ENCODE measurements at places on chromosomes 1 and 21.

GRCh38 chr21:19776076-19776475, 1222.1 kb upstream of the NCAM2 start:
- DNase-seq, result no peak

DNA sequence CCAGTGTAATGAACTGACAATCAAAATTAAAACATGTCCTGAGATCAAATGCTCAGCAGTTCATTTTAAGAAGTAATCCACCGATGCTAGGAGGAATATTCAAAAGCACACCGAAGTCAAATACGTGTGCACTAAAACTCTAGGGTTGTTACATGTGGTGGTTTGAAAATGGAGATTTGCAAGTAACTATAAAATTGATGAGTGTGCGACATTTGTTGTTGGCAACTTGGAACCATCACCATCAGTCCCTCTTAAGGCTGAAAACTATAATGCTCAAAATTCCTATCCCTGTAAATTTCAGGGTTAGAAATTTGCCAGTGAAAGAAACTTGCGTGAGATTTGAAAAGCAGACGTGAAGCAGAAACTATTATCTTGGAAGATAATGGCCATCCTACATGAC, 13.3 kb upstream of the SGIP1 start:
- no peak for DNase-seq

GRCh38 chr1:4549930-4550329, 104.5 kb upstream of the AJAP1 start:
- no peak for DNase-seq

GRCh38 chr1:162680419-162681121, 48.3 kb downstream of the DDR2 start:
- DNase-seq, result no peak

DNA sequence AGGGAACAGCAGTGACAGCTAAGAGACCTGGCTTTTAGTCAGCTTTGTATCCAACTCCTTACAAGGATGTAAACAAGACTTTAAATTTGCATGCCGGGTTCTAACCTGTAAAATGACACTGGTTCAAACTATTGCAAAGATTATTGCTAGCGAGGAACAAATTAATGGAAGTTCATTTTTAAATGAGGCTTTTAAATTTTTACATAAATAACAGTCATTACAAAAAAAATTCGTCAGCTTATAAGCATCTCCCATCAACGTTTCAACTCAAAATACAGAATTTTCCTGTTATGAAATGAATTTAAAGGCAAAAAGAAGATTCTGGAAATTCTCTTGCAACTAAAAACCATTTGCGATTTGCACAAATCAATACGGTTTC, 668 bp downstream of the KIF14 start:
- no peak for DNase-seq

DNA sequence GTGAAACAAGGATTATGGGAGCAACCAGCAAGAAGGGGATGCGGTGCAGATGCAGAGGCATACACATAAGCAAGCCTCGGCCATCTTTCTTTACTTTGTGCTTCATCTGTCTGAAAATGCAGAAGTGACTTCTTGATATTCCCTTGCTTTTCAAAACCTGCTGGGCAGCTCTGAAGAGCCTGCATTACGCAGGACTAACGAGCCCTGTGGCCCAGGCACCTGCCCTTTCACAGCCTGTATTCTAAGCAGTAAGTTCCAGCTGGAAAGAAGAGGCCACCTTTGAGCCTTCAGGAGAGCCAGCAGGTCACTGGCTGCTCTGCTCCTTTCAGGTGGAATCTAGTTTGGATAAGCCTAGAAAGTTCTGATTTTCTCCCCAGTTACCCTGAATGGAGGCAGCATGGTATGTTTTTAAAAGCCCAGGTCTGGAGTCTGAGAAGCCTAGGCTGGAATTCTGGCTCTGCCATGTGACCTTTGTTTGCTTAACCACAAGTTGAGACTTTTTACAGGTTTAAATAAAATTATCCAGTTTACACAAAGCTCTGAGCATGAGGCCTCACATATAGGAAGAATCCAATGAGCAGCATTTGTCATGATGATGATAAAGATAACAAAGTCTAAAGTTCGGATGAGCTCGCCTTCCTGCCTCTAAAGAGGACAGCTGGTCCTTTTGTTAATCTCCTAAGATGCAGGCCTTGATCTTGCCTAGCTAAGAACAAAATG, 122.9 kb downstream of the UBR4 start:
- no peak for DNase-seq

GRCh38 chr21:37784591-37785318, 131.5 kb downstream of the KCNJ6 start:
- DNase-seq, result no peak

DNA sequence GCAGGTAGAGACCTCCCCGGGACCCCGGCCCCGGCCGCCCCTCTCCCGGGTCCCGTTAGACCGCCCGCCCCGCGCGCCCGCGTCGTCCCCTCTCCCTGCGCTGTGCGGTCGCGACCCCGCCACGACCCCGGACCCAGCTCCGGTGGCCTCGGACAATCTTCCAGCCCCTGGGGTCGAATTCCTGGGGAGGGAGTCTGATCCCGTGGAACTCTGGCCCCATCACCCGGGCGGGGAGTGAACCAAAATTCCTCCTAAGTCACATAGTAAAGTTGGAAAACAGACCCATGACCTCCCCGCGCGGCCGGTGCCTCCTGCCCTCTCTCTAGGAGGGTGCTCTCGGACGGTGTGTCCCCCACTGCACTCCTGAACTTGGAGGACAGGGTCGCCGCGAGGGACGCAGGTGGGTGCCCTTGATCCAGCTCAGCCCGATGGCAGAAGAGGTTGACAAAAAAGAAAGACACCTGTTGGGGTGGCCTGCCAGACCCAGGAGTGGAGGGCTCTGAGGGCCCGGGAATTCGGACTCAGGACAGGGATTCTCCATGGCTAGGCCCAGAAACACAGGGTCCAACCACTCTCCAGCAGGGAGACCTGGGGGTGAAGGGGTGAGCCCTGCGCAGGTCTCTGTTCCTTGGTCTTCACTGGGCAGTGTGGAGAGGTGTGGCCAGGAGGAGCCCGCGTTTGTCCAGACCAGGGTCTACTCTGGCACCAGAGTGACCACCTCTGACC, 451 bp downstream of the ADAMTSL4 start:
- no peak for DNase-seq

- DNase-seq, result no peak
These were observed 6.3 kb downstream of the ARID1A start for GRCh38 chr1:26701995-26702679.
